ENCODE measurements at places on chromosomes 7 and 10.
A peak's percentile ranks its signal among the peaks of the same experiment; 100 is the strongest.

DNA sequence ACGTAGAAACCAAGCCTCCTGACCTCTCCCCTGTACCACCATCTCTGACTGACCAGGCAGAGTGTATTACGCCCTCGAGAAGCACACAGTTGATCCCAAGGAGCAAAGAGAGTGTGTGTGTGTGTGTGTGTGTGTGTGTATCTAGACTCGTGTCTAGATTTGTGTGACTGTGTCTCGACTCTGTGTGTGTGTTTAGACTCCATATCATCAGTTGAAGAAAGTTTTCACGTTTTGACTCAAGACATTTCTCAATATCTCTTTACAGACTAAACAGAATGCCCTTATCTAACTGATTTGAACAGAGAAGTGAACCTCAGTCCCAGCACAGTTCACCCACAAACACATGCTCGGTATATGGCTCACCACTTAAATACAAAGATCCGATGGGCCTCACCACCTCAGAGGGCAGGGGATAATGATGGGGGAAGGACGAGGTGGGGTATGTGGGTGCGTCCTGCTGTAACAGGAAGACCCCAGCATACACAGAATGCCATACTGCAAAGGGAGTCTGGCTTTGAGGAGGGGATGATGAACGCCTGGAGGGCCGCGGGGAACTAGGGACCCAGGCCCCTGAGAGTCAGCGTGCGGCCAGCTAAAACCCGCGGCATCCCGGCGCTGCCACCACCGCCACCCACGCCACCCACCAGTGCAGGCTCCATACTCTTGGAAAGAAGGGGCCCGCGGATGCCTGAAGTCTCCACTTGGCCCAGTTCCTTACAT lies 780 bp downstream of the ALDH18A1 start:
- peak; percentile 8 for ATAC-seq

DNA sequence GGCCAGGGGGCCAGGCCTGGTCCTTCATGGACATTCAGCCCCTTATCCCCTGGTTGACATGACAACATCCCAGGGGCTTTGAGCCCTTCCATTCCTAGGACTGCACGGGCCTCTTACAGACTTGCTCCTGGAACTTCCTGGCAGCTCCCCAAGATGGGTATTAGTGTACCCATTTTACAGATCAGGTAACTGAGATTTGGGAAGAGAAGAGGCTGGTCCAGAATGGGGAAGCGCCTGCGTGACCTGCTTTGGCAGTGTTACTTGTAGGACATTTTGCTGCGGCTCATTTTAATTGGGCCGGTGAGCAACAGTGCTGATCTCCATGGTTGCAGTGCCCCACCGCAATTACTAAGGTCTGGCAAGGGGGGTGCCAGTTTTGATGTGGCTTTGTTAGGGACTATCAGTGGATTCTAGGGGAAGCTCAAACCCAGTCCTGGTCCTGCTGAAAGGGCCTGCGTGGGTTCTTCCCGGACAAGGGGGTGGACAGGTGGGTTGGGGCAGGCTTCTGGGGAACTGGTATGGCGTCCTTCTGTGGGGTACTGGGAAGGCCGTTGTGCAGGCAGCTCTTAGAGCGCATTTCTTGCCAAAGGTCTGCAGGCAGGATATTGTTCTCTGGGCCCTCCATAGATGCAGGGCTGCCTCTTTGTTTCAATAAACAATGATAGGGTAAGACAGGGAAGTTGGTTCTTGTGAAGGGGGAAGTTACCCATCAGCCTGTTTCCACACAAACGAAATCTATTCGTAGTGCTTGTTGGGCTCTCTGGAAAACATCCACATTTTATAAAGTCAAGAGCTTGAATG lies 137.6 kb downstream of the RGS10 start:
- no peak for ATAC-seq

- no peak for ATAC-seq
These were observed 78.2 kb upstream of the CHST15 start for GRCh38 chr10:124171561-124171960.

DNA sequence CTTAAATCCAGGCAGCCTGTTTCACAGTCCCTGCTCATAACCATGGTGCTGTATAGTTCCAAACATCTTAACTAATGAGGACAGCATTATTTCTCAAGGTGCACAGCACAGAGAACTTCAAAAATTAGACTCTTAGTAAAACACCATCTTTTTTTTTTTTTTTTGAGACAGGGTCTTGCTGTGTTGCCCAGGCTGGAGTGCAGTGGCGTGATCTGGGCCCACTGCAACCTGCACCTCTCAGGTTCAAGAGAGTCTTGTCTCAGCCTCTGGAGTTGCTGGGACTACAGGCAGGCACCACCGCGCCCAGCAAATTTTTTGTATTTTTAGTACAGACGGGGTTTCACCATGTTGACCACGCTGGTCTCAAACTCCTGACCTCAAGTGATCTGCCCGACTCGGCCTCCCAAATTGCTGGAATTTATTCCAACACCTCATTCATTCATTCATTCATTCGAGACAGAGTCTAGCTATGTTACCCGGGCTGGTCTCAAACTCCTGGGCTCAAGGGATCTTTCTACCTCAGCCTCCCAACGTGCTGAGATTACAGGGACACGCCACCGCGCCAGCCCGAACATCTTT lies 507 bp upstream of the TMEM254 start:
- ATAC-seq, result no peak

- ATAC-seq, result no peak
These were observed 151.0 kb upstream of the NEBL start for GRCh38 chr10:21048068-21048467.

GRCh38 chr10:110834629-110835301 lies 37.0 kb upstream of the PDCD4 start:
- peak; percentile 21 for ATAC-seq

- peak; percentile 48 for ATAC-seq
These were observed 10.0 kb downstream of the KLF6 start for GRCh38 chr10:3774814-3775695.

DNA sequence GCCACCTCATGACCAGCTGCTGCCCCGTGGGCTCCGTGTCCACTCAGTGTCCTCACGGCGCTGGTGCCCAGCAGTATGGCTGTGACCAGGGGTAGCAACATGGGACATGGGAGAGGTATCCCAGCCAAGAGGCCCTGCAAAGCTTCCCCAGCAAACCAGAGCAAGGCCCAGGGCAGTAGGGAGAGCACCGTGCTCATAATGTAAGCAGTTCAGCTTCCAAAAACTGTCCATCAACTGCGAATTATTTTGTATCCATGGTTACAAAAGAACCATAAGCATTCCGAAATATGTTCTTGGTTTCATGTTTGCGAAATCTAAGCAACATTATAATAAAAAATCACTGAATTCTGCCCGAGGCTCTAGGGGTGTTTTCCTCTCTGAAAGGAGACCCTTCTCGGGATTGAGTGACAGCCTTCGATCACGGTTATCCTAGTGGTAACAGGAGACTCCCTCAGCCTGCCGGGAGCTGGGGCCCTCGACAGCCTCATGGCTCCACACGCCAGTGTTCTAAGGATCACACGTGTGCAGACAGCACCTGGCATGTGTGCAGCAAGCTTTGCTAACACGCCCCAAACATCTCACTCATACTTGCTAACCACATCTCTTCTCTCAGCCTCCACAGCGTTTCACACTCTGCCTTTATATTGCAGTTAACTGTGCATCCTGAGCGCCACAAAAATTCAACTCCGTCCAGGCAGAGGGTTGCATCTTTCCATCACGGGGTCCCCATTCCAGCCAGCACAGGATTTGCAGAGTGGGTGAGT lies 117.6 kb downstream of the DIP2C start:
- peak; percentile 61 for ATAC-seq

DNA sequence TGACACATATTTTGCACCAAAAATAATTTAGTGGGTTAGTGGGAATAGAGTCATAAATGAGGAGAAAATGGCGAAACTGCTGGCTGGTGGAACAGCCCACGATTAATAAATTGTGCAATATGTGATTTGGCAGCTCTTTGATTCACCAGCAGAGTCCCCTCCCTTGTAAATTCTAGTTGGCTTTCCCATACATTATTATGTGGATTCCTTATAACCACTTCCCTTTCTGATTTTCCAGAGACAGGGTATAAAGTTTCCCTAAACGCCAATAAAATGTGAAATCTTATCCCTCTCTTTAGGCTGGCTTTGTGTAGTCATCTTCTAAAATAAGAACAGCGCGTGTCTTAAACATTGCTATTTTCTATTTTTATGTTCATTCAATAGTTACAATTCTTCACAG lies 149.4 kb upstream of the FERD3L start:
- no peak for ATAC-seq

DNA sequence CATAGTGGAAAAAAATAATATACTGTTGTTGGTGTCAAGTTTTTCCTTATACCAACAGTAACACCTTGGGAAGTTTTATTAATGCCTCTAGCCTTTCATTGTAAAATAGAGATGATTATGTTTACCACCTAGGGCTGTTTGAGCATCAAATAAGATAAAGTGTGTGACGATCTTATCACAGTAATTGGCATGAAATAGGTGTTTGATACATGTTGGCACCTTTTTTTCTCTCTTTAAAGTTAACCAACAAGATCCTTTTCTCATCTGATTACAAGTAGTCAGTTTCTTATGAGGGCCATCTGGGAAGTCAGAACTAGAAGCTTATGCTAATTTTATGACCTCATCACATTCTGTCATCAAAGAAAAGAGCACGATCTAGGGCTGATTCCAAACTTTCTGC lies 669.5 kb downstream of the CCSER2 start:
- ATAC-seq, result no peak

DNA sequence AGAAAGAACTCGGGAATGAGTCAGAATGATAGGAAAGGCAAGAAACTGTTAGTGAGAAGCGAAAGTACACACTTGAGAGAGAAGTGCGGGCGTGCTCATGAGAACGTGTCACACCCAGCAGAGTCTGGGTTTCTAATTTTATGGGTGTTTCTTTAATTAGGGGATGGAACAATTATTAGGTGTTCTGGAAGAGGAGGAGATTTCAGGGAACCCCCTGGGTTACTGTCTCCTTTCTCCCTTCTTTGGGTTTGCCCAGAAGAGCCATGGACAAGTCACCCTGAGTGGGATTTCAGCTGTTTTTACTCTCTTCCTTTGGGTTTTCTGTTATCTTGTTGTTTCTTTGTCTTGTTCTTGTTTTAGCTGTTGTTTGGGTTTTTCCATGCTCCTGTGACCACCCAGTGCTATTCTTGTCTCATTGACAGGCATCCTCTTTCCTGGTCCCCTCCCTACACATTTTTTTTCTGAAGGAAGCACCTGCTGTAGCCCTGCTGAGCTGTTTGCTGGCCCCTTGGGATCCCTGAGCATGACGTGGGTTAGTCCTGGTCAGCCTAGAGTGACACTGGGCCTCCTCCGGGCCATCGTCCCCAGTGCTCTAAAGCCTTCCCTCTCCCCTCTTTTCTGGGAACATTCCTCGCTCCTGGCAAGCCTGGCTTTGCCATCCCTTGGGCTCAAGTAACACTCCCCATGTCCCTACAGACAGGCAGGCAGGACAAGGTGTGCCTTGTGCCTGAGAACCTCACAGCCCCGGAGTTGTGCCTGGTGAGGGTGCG lies 3.5 kb downstream of the SH2D4B start:
- ATAC-seq, result no peak

- ATAC-seq, result no peak
These were observed 19.1 kb downstream of the ABLIM1 start for GRCh38 chr10:114638821-114639625.

DNA sequence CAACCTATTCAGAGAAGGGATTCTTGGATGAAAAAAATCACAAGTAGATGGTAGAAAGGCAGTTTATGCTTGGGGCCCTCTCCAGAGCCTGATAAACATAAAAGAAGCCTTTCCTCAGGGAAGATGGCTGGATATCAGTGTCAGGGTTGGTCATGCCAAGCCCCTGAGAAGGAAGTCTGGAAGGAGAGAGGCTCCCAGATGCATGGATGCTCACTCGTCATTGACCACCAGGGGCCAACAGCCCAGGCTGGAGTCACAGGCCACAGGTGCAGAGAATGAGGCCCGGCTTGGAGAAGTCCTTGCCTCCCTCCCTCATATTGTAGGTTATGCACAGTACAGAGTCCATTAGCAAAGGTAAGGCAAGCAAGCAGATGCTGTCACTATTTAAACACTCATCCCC lies 506.7 kb downstream of the GRID1 start:
- no peak for ATAC-seq

DNA sequence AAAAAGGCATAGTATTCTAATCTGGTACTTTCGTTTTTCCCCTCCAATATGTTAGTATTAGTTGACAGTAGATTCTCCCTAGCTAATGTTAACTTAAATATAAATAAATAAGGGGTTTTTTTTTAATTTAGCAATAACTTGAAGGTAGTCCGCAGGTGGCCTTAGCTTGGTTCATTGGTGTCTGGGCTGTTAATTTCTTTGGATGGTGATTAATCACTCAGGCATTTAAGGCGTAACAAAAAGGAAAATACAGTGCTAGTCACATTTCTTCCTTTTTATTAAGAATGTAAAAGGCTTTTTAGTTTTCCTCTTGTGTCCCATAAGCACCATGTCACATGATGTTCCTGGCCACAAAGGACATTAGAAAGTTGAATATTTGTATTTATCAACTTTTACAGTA lies 161.0 kb upstream of the POT1 start:
- ATAC-seq, result no peak

- ATAC-seq, result no peak
These were observed 152.1 kb upstream of the LYZL2 start for GRCh38 chr10:30781670-30782121.

DNA sequence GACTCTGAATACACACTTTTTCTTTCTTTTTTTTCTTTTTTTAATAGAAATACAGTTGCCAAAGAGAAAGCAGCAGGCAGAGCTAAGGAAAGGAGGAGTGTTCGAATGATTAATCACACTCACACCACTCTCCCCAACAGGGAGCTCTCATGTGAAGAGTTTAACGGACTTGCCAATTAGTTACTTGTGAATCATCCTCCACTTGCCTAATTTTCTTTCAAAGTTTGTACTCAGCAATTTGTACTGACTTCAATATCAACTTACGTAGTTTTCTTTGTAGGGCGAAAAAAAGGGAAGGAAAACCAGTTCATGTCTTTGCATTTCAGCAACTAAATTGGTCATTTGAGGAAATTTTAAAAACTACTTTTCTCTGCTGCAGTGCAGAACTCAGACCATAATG lies 109.2 kb downstream of the PIP4K2A start:
- ATAC-seq, result peak; percentile 56

DNA sequence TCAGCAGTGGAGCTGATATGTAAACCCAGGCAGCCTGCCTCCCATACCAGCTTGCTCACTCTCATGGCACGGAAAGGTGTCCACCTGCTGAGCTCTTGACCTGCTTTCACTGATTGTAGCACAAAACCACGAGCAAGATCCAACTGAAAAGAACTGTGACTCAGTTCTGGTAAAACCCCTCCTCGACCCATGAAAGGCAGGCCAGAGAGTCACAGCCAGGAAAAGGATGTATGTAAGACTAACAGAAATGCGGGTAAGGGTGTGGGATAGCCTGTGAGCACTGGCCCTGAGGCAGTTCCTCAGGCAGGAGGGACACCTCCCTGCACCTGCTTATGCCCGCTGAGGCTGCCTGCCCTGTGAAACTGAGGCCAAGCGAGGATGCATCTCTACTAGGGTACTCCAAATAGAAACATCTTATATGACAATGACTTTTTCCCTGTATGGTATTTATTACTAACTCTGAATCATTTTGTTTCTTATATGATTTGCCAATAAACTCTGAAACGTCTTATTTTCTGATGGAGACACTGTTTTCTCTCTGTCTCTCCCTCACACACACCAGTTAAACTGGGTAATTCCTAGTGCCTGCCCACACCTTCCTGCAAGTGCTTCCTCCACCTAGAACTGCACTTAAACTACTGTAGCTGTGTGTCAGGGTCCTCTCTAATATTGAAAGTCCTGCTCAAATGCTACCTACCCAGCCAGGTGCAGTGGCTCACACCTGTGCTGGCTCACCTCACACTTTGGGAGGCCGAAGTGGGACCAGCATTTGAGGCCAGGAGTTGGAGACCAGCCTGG lies 73.3 kb upstream of the GHITM start:
- ATAC-seq, result no peak
